Stimulated activated CD8-positive, alpha-beta memory T cell treated with anti-CD3 and anti-CD28 coated beads, Interleukin-7, amount 100 ng/mL, for 4 hours (primary cell): ENCODE measurements at places on chromosomes 5 and 9.

DNA sequence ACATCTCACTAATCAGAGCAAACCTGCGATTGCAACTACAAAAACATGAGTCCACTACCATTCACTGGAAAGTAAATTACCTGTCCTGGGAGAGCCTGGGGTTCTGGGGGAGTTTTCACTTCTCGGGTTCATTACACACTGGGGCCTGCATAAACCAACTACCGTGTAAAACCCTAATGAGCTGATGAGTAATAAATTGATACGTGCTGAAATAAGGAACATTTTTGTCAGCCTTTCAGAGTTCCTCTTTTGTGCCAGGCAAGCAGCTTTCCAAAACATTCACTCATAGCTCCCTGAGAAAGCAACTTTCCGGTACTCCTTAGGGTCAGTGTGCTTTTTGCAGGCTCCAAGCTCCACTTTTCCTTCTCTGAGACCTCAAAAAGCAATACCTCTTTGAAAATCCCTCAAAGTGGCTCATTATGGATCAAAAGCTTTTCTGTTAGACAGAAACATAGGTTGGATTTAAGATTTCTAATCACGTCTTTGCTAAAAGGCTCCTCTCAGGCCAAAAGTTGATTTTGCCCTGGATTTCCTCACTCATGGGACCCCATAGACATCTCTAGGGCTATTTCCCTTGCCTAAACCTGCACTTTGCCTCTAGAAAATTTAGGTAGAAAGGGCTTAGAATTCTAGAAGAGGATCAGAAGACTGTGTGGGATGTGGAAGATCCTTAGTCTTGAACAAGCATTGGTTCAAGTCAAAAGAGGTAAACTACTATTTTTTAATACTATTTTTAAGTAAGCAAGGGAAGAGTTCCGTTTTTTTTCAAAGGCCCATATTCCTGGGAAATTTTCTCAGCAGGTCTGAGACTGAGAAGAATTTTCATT, 74.8 kb downstream of the ST8SIA4 start:
- DNase-seq = no peak

DNA sequence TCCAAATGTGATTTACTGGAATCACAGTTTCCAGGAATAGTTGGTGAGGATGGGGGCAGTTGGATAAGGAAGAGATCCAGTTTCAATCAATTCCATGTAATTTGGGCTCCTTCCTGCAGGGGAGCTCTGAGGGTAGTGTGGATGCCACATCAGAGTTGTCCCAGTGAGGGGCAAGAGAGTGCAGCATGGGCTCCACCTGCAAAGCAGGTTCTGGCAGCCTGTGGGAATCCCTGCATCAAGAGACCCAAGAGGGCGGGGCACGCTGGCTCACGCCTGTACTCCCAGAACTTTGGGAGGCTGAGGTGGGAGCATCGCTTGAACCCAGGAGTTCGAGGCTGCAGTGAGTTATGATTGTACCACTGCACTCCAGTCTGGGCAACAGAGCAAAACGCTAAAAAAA, 188.5 kb downstream of the CACNA1B start:
- no peak for DNase-seq

- DNase-seq = no peak
Measured at GRCh38 chr5:178293400-178293799, 60.8 kb upstream of the PHYKPL start.

- DNase-seq = peak; percentile 11
Measured at GRCh38 chr9:86946201-86947145, 833 bp downstream of the GAS1 start.

GRCh38 chr5:62167561-62168057, 138.4 kb upstream of the KIF2A start:
- DNase-seq = no peak

DNA sequence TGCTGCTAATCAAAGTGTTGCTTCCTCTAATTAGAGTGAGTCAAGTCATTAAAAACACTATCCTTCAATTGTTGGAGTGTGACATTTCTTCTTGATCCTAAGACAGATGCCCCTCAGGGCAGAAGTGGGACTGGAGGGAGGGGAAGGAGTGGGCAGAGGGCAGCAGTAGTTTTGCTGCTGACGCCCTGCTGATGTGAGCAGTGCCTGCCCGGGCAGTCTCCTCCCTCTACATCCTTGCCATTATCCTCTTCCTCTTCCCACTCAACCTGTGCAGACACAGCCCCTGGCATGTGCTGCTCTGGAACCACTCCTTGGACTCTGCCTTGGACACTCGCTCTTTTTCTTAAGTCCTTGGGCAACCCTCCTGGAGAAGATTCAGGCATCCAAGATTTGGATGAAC, 232.5 kb downstream of the HSPA4 start:
- no peak for DNase-seq

DNA sequence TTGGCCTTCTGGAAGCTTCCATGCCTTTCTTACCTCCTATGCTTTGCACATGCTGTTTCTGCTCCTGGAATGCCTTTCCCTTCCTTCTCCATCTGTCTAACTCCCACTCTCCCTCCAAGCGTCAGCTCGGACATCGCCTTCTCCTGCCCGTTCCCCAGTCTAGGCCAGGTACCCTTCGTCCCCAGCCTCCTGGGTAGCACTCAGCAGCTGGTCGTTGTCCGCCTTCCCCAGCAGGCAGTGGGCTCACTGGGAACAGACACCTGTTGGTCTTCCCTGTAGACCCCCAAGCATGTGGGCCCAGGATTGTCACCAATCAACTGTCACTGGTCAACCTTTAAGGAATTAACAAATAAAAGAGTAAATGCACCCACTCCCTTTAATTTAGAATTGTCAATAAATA, 202.2 kb downstream of the RGS3 start:
- no peak for DNase-seq

DNA sequence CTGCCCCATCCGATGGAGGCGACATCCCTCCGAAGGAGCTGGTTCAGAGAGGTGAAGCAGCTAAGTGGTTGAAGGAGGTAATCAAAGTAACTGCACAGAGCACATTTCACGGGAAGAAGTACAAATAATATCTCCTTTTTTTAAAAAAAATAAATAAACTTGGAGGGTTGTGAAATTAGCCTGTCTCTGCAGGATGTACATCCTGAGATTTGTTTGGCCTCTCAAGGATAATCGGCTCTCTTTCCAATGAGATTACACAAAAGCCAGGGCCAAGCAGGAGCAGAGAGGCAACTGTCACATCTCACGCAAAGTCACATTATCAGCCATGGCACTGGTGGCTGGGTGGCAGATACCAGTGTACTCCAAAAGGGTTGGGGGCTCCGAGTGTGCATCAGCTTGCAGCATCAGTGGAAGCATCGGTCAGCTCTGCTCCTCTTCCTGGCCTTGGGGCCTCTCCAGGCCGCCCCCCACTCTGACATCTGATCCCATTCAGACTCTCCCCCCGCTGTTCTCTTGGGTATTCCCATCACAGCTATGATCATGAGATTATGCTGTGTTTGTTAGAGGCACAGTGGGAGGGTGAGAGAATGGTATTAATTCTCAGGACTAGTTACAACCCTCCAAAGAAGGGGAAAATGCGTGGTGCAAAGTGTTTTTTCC, 109.9 kb downstream of the UGCG start:
- DNase-seq = no peak

- no peak for DNase-seq
Measured at GRCh38 chr5:143207058-143207457, 196.4 kb downstream of the NR3C1 start.

- DNase-seq = no peak
Measured at GRCh38 chr5:1378096-1378495, 33.2 kb upstream of the CLPTM1L start.

DNA sequence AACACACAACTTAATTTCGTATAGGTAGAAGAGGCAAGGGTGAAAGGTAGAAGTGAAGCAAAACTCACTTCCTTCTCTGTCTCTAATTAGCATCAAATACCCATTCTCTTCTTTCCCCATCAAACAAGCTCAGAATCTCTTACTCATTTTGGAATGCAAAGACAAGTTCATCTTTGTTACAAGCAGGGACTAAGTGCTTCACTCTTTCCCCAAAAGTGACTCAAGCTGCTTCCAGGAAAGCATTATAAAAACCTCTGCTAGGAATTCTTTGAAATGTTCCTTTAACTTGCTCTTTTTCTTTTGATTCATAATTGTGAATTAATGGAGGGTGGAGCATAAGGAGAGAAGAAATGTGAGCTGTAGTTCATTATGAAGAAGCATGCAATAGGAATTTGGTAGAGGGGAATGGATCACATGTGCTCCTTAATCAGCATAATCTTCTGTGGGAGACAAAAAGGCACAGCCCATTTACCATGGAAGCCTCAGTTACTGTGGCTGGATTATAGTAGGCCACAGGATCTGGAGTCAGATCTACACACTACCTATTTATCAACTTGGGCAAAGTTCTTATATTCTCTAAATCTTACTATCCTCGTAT, 109.5 kb upstream of the DPYSL3 start:
- no peak for DNase-seq

GRCh38 chr5:154352960-154353548, 92.7 kb upstream of the SAP30L start:
- no peak for DNase-seq

GRCh38 chr9:123391233-123391632, 35.2 kb downstream of the CRB2 start:
- no peak for DNase-seq

DNA sequence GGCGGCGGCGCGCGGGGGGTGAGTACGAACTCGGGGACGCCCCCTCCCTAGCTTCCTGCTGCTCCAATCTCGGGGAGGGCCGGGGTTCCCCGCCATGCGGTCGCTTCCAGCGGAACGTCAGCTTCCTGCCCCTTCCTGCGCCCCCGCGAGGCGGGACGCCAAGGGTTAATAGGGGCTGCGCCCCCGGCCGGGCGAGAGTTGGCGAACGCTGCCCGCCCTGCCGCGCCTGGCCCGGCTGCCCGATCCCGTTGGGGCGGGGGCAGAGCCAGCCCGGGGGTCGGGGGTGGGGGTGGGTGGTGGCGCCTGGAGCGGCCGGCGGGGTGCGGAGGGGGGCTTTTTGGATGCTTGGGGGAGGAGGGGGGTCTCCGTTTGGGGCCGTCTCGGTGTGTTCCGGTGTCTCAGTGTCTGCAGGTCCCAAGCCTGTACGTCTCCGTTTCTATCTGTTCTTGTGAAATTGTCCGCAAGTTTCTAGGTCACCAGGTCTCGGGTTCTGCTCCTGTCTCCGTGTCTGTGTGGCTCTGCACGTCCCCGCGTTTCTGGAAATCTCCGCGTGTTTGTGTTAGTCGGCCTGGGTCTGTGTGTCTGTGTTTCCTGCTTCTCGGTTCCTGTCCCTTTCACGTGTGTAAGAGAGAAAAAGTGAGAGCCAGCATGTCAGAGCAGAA, 789 bp downstream of the COL27A1 start:
- DNase-seq = no peak

DNA sequence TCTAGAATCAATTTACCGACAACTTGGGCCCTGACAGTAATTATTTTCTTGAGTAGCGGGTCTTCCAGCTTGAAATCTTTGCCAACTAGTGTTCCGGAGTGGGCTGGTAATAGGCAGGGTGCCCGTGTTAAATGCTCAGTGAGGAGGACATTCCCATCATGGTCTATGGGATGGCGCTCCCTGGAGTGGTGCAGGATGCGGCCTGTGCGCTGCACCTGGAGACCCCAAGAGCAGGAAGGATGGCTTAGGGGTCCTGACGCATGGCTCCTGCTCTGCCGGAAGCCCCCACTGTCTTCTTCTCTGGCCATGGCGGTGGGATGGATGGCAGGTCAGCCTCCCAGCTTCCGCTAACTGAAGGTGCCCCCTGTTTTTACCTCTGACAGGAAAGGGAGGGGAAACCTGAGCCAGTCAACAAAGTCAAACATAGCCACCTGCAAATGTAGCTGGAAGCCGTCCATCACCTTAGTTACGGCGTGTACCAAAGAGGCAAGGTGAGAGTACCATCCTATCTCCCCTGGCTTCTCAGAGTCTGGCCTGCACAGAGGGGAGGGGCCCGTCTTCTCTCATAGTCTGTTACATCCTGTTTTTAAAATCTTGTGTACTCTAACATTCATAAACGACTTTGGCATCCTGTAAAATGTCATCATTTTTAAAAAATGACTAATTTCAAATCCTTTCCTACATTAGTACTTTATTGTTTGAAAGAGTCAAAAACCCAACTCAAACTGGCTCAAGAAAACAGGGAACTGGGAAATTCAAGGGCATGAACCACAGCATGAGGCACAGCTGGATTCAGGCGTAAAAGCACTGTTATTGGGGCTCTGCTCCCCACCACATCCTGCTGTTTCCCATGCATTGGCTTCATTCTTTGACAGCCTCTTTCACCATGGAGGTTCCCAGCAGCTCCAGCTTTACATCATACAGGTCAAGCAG, 28.5 kb upstream of the UNC5A start:
- DNase-seq = no peak

- DNase-seq = no peak
Measured at GRCh38 chr5:171272996-171273970, 35.8 kb upstream of the TLX3 start.

- no peak for DNase-seq
Measured at GRCh38 chr5:55551358-55551757, 16.6 kb upstream of the PLPP1 start.

DNA sequence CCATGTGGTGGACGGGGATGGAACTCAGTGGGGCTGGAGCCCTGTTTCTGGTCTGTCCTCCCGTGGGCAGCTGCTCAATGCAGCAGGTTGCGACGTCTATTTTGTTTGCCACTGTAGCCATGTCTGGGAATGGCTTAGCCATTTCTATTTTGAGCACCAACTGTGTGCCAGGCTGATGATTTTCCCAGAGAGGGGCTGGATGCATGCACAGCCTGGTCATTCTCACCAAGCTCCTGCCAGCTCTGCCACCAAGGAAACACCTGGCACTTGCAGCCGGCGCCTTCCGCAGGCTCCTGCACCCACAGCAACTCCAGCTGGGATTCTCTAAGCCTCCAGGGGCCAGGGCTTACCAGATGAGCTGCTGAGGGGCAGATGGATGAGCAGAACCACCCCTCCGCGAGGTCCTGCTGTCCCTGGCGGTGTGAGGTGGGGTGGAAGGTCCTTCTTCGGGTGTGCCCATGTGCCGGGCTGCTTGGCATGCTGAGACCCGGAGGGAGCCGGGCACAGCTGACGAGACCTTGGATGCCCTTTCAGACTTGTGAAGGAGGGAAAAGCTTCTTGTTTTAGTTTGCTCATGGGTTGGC, 151.2 kb downstream of the RXRA start:
- DNase-seq = no peak

DNA sequence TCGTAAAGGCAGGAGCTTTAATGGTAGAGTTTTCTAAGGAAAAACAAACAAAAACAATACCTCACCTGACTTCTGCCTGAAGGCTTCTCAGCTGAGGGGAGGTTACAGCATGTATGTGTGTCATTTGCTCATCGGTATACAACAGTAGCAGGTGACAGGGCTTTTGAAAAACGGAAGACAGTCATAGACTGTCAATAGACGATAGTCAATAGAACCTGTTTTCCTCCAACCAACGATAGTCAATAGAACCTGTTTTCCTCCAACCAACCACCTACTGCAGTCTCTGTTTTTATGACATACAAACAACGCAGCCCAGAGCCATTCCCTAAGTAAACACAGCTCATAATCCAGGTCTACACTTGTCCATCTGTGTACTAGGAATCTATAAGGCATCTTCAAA, 74.6 kb downstream of the RETREG1 start:
- DNase-seq = no peak
